ENCODE measurements at places on chromosomes 6 and 20.

DNA sequence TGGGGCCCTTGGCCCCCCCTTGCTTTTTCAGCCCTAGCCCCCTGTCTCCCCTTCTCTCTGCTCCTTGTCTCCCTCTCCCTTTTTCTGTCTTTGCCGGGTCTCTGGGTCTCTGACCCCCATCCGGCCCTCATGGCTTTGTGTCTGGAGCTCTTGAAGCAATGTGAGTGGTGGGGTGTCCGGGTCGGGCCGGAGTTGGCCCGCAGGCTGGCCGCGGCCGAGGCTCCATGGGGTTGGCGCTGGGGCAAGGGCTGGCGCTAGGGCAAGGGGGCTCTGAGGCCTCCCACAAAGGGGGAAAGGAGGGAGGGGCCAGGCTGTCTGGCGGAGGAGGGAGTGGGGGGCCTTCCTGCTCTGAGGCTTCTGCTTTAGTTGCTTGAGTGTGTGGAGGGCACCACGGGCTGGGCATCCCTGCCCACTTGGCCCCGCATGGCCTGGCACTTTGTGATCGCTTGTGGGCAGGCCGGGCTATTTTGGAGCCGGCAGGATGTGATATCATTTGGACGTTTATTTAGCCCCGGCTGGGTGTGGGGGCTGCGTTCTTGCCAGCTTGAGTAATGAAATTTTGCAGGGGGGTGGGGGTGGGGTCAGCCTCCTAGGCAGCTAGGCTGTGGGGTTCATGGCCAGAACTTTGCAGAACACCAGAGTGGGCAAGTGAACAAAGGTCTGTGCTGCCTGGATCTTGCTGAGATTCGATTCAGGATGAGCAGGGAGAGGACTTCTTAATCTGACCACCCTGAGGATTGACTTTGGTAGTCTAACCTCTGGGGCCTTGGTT is 78.7 kb upstream of the MYL9 start:
- no peak for DNase-seq

DNA sequence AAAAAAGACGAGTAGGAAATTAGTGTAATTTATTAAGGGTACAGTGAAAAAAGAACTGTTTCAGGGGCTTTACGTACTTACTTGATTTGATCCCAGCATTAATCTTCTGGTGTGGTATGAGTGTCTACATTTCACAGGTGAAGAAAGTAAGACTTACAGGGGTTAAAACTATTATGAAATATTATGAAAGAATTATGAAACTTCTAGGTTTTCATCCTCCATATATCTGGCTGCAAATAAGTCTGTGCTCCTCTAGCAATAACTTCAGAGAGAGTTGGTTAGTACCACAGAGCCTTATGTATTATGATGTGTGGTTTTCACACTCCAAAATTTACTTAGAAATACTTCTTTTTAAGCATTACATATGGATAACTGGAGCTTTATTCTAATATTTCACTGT is 41.9 kb downstream of the ZFAND3 start:
- no peak for DNase-seq

DNA sequence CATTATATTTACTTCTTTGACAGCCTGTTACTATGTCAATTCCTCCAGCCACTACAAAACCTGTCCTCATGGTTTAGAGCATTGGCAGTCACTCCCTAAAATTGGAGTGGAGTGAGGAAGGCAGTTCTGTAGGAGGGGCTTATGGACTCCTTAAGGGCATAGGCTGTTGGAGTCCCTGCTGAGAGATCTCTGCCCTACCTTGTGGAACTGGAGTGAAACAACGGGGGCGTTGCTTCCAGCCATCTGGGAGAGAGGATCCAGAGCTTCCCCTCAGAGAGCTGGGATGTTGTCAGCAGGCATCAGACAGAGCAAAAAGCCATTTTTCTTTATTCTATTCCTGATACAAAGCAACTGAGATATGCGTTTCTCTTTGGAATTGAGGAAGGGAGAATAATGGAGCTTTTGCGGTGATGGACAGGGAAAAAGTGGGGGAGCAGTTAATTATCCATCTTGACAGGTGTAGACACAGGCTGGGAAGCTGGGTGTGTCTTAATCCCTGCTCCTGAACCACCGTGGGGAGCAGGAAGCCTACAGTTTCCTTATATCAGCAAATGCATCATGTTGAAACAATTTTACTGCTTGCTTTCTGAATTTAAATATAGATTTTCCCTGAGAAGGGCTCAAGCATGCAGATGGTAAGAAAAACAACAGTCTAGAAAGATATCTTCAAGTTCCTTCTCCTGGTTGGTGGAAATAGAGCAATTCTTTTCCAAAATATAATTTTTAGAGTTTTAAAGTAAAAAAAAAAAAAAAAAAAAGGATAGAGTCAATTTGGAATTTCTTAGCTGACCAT is 402.5 kb downstream of the PLCB1 start:
- DNase-seq, result no peak

GRCh38 chr6:113924312-113924723 is 46.6 kb downstream of the HDAC2 start:
- DNase-seq, result no peak

GRCh38 chr6:167984876-167985604 is 12.4 kb upstream of the KIF25 start:
- DNase-seq, result no peak

DNA sequence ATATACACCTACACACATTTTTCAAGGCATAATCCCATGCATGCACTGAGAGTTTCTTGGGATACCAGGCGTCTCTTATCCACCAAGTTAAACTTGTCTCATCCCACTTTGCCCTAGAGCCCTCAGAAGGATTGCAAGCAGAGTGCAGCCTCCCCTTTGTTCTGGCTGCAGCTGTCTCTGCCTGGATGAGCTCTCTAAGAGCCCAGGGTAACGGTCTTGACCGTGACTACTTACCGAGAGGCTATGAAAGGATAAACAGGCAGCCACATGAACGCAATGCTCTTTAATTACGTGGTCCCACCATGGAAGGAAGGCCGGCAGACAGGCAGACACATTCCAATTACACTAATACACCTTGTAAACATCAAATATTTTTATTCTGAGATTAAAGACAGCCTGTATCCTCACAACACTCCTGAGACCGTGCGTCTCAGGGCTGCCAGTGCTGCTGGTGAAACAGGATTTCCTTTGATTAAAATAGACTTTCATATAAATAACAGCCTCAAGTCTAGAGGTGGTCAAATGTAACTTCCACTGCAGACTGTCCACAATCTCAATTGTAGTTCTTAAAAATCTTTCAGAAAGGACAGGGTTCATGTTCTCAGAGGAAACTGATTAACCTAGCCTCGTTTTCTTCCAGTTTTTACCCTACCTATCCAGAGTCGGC is 210.0 kb upstream of the PRDM1 start:
- DNase-seq, result no peak

- DNase-seq, result no peak
Observed at GRCh38 chr20:3672547-3673171, 9.2 kb downstream of the ADAM33 start.
